Psoas muscle (tissue), 8 donors: ENCODE measurements at places on chromosomes 7 and 10. TPM values are rescaled to one million over a fixed set of nuclear protein-coding genes. Genes with fewer than 3 reads are reported as not detected.

MALRD1 gene
- polyA plus RNA-seq, result 0.17 TPM

SLC16A9 gene
- polyA plus RNA-seq, result 0.01 TPM

CD36 gene
- 273 TPM for polyA plus RNA-seq

LRRC17 gene
- polyA plus RNA-seq, result 1.3 TPM

KLHL7 gene
- 13.6 TPM for polyA plus RNA-seq

TMEM176A gene
- 2.3 TPM for polyA plus RNA-seq
